ENCODE measurements at places on chromosomes 2 and 18. TPM values are rescaled to one million over a fixed set of nuclear protein-coding genes. Genes with fewer than 3 reads are reported as not detected.

DNA sequence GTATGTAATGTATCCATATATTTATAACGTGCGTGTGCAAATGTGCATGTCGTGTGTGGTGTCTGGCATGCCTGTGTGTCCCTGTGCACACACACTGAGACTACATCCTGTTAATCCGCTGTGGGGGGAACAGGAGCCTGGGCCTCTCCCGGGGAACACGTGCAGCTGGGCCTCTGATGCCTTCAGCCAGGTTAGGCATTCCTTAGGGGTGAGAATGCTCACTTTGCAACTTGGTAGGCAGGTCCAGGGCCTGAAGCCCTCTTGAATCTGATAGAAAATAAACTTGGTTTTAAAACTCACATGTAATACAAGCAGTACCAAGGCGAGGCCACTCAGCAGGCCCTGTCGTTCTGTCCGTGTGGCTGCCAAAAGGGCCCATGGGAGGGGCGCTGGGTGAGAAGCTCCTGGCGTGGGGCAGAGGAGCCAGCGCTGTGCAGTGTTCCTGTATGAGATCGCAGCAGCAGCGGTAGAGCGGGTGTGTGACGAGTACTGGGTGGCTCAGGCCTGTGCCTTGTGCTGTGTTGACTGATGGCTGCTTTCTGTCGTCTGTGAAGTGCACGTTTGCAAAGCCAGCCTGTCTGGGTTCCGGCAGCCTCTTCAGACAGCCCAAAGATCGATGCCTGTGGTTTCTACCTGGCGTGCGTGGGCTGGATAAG is 16.2 kb downstream of the SALL3 start:
- no peak for DNase-seq

- no peak for DNase-seq
These were observed 100.7 kb downstream of the MYO5B start for GRCh38 chr18:50094221-50094773.

- DNase-seq: no peak
These were observed 76.2 kb downstream of the MAPRE2 start for GRCh38 chr18:35117372-35117771.

DNA sequence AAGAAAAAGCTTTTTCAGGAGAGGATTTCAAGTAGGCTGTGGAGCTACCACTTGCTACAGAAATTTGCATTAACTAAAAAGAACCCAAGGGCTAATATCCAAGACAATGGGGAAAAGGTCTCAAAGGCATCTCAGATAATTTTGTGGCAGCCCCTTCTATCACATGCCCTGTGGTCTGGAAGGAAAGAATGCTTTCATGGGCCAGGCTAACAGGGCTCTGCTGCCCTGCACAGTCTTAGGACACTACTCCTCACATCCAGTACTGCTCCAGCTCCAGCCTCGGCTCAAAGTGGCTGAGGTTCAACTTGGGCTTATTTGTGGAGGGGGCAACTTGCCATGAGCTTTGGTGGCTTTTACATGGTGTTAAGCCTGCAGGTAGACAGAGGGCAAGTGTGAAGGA is 1150.3 kb downstream of the CNTNAP5 start:
- DNase-seq: no peak

- no peak for DNase-seq
These were observed 40.6 kb upstream of the GCFC2 start for GRCh38 chr2:75751360-75751759.

- DNase-seq: no peak
These were observed 23.2 kb downstream of the HDAC4 start for GRCh38 chr2:239377591-239377990.

DNA sequence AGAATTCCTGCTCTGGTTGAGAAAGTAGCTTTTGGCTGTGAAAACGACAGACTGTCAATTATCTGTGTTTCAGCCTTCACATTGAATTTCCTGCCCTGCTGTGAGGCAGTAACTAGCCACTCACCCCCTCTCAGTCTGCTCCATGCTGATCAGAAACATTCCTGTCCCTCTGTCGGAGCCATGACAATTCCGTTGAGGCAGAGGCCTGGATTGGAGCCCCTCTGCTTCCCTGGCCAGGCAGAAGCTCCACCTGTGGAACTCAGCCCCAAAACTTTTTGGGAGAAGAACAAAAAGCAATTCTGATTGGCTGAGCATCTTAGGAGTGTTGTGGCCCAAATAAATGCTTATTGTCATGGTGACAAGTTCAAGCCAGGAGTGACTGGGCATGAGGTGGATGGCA is 60.0 kb downstream of the APOB start:
- no peak for DNase-seq

GRCh38 chr2:63000801-63001200 is 49.8 kb upstream of the OTX1 start:
- no peak for DNase-seq

GRCh38 chr2:164102366-164102765 is 366.6 kb upstream of the FIGN start:
- DNase-seq: no peak

GRCh38 chr2:20931346-20931745 is 108.4 kb upstream of the LDAH start:
- DNase-seq: no peak

DNA sequence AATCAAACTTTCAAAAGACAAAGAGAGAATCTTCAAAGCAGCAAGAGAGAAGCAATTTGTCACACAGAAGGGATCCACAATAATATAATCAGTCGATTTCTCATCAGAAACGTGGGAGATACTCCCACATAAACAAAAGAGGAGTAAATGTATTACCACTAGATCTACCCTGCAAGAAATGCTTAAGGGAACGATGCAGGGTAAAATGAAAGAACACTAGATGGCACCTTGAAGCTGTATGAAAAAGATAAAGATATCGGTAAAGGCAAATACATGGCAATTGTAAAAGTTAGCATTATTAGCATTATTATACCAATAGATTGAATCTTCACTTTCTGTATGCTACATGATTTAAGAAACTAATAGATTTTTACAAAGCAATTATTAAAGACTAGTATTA is 677.0 kb downstream of the SUCLG1 start:
- no peak for DNase-seq

- DNase-seq: peak; percentile 35
These were observed 63.2 kb upstream of the MAPRE2 start for GRCh38 chr18:34977838-34978532.

GRCh38 chr18:50356036-50356945 is 18.6 kb upstream of the SKA1 start:
- DNase-seq: peak; percentile 70

DNA sequence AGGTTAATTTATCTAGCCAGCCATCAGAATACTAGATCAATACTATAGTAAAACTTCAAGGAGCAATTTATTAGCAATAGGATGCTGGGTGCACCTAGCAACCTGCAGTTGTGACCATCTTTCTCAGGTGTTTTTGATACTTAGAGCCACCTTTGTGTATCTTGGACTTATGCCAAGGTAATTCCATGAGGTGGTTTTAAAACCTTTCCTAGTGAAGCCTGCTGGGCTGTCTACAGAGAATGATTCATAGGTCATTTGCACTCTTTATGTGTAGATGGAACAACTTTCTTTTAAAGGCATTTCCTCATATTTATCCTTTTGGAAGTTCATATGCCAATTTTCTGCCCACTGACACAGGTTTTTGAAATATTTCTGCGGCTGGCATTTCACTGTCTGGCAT is 1030.1 kb upstream of the POU3F3 start:
- peak; percentile 8 for DNase-seq

DNA sequence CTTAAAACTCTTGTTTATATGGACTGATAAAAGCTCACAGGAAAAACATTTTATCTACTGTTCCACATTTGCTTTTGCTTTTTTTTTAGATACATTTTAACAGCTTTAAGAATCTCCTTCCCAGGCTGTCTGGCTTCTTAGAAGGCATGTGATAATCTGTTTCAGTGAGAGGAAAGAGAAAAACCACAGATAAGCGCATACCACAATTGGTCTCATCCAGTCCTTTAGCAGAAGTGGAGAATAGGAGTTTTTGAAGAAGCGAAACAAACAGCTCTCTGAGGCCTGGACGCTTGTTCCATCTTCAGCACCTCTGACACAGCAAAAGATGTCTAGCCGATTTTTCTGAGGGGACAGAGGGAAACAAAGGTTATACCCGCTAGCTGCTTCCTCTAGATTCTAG is 37.6 kb downstream of the RMC1 start:
- no peak for DNase-seq

- DNase-seq: no peak
These were observed 182.2 kb upstream of the CDH2 start for GRCh38 chr18:28359176-28359575.

DNA sequence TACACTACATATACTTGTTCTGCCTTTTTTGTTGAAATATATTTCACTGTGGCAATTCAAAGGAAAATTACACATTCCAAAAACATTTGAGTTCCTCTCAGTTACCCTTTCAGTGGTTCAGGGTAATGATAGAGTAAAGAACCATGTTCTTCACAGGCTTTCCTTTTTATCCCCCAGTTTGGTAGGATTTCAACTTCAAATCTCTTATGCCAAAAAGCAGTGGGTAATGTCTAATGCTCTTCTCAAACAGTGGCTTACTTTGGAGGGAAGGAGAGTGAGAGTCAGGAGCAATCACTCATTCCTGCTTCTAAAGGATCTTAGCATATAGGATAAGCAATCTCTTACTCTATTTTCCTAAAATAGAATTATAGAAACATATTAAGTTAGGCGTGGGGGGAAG is 290.6 kb downstream of the ZEB2 start:
- no peak for DNase-seq

DNA sequence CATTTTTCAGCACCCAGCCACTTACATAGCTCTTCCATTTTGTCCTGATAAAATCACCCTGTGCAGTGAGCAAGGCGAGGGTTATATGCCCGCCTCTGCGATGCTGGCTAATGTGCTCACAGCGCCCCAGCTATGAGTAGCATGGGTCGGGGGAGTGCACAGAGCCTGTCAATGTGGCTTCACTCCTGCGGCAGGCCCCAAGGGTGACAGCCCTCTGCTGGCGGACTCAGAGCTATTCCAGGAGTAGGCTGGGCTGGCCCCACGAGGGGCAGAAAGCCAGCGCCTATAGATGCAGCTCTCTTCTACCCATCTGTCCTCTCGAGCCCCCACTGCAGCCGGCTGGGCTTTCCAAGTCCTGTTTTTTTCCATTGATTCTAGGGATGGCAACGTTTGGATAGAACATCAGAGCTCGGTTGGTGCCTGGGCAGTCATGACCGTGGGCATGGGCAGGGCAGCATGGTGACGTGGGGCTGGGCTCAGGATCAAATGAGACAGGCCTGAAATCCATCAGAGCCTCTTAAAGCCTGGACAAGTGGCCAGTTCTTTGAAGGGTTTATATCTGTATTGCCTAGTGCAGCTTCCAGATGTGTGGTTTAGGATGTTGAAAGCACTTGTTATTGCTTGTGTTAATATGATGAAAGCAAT is 134.7 kb downstream of the MCFD2 start:
- DNase-seq: no peak

GRCh38 chr2:120761164-120761861 is 25.6 kb downstream of the GLI2 start:
- no peak for DNase-seq

DNA sequence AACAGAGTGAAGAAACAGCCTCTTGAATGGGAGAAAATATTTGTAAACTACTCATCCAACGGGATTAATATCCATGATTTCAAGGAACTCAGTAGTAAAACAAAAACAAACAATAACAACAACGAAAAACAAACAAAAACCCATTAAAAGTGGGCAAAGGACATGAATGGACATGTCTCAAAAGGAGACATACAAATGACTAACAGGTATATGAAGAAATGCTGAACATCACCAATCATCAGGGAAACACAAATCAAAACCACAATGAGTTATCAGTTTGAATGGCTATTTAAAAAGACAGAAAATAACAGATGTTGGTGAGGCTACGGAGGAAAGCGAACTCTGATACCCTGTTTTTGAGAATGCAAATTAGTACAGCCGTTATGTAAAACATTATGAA is 224.8 kb upstream of the NRXN1 start:
- DNase-seq: no peak

GRCh38 chr2:69292256-69292655 is 94.8 kb downstream of the GFPT1 start:
- DNase-seq: no peak

GRCh38 chr2:193837111-193837738 is 1642.5 kb upstream of the TMEFF2 start:
- DNase-seq: peak; percentile 29

- DNase-seq: no peak
These were observed 863.3 kb downstream of the CNTNAP5 start for GRCh38 chr2:124888431-124888830.

- DNase-seq: no peak
These were observed 188.8 kb upstream of the NABP1 start for GRCh38 chr2:191489177-191489576.

GRCh38 chr2:4973973-4974372 is 718.2 kb upstream of the SOX11 start:
- no peak for DNase-seq

DNA sequence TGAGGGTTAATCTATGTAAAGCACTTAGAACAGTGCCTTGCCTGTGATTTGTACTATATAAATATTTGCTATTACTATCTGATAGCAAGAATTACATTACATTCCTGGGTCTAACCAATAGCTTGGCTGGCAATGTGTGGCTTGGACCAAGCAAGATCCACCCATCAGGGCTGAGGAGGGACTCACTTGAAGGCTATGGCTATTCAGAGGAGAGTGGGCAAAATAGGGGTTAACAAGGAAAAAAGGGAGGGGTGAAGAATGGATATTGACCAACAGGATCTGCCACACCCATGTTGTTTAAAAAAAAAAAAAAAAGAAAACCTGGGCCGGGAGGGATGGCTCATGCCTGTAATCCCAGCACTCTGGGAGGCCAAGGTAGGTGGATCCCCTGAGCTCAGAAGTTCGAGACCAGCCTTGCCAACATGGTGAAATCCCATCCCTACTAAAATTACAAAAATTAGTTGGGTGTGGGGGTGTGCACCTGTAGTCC is 20.0 kb upstream of the TMBIM1 start:
- DNase-seq: no peak

GRCh38 chr2:64998658-64999061 is 9.5 kb downstream of the SLC1A4 start:
- peak; percentile 8 for DNase-seq

DNA sequence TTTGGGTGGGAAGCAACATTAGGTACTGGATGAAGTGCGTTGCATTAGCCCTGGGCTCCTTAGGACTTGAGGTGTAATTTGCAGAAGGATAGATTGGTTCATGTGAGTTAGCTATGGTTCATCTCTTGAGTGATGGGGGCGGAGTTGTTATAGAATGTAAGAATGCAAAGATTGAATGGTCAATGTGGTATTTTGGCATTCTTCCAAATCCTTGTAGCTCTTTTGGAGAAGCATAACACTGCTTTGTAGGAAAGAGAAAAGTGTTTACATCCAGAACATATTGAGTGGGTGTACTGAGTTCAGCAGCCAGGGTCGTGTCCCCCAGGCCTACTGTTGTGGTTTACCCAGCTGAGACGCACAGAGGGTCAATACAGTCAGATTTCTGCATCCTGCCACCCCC is 173.5 kb downstream of the FMNL2 start:
- peak; percentile 46 for DNase-seq

DYSF gene
- total RNA-seq: 2.3 TPM

ADRA2B gene
- total RNA-seq: not detected

MEP1B gene
- total RNA-seq: not detected

ID2 gene
- total RNA-seq: 21.8 TPM

CYRIA gene
- total RNA-seq: 11.1 TPM

NGEF gene
- 2.7 TPM for total RNA-seq

ADAM23 gene
- total RNA-seq: 3.6 TPM

PARD3B gene
- total RNA-seq: 2.2 TPM

PRSS56 gene
- total RNA-seq: not detected

SERPINB11 gene
- total RNA-seq: not detected

RAB6C gene
- total RNA-seq: not detected

MITD1 gene
- 21.4 TPM for total RNA-seq

CIB4 gene
- not detected for total RNA-seq

Data from HT1080 (cell line).